Stimulated activated CD8-positive, alpha-beta memory T cell treated with anti-CD3 and anti-CD28 coated beads, Interleukin-4, amount 100 ng/mL, for 4 hours (primary cell): ENCODE measurements at places on chromosomes 13 and 19.

GRCh38 chr19:54355675-54356074, 9.1 kb downstream of the LAIR1 start:
- DNase-seq, result no peak

DNA sequence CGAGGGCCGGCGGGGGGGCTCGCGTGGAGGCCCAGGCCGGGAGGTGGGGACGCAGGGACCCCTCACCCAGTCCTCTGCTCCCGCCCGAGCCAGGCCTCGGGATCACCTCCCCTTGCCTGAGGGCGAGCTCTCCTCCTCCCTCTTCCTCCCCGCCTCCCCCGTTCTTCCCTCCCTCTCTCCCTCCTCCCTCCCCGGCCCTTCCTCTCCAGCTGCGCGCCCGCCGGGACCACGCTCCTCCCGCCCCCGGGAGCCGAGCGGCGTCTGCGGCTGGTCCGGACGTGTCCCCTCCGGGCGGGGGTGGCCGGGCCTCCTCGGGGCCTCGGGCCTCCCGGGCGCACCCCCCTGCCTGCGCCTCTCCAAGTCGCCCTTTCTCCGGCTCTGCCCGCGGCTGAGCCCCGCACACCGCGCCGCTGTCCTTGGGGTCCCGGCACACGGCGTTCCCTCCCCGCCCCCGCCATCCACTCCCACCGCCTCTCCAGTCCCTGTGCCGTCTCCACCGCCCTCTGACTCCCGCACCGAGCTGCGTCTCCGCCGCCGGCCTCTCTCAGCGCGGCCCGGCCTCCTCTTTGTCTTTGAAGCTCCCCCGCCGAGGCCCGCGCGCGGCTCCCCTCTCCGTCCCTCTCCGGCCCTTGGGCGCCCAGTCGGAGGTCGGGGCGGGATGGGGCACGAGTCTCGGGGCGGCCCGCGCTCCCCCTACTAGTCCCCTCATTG, 5.7 kb downstream of the SOX1 start:
- no peak for DNase-seq

DNA sequence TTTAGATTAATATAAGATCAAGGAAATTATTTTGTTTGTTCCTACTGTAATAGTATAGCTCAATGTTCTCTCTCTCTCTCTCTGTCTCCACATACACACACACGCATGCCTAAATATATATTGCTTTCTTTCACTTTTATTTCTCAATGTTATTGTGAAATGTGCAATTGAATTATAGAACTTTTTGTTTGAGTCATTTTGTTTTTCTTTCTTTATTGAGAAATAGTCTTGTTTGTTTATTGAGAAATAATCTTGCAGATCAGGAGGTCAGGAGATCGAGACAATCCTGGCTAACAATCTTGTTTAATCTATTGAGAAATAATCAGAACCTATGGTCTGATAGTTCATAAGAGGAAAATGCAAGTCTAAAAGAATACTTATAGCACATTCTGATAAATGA, 1581.3 kb downstream of the EFNB2 start:
- DNase-seq, result no peak

GRCh38 chr13:28273919-28274318, 135.6 kb downstream of the PAN3 start:
- no peak for DNase-seq
